ENCODE measurements at places on chromosomes 5 and 9.

DNA sequence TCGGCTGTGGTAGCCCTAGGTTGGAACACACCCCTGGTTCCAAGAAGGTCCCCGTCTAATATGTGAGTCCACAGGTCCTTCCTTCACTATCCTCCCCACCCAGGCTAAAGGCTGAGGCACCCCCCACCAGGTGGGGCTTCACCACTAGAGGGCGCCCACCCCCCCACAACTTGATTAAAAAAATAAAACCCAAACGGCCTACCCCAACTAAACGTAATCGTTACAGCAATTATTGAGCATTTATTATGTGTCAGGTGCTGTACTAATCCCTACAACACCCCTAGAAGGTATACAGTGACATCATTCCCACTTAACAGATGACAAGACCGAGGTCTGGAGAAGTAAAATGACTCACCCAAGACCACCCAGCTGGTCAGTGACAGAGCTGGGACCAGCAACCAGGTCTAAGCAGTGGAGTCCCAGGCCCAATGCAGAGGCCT, 65.0 kb downstream of the FGF18 start:
- DNase-seq, result no peak

DNA sequence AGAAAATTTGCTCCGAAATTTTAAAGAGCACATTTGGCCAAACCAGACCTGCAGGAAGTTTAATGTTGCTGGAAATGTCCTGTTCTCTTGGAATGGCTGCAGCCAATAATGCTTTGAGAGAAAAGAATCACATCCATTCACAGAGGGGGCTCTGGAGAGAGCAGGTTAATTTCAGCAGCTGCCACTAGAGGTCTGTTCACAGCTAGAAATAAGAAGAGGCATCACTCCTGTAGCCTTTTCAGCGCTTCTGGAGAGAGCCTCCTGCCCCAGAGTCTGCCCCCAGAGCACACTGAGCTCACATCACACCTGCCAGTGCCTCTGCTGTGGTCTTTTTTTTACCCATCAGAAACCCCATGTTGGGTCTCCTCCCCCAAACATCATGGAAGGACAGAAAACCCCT, 124.8 kb upstream of the RAD23B start:
- no peak for DNase-seq

DNA sequence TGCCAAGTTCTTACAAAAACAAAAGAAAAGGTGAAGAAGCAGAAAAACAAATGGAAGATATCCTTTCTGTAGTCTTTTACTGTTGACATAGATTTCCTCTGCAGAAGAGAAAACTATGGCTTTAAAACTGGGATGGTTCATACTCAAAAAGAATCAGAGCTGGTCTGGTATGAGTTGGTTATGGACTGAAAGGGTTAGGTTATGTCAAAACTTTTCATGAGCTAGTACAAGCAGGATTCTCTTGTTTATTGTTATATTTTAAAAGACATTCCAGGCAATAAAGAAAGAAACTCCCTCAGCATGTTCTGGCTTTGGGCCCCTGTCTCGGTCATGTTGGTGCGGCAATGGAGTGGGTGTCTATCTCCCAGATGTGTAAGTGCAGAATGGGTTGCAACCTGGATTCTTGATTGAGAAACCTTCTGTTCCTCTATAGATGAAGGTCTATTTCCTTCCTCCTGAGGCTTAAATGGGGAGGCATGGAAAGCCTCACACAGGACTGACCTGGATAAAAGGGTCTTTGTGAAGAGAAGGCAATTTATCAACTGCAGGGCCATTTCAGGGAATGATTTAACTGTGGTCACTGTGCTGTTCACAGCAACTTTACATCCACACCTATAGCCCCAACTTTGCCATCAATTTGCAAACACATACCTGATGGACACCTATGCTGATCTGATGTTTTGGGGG, 209.6 kb upstream of the TNC start:
- DNase-seq, result no peak

DNA sequence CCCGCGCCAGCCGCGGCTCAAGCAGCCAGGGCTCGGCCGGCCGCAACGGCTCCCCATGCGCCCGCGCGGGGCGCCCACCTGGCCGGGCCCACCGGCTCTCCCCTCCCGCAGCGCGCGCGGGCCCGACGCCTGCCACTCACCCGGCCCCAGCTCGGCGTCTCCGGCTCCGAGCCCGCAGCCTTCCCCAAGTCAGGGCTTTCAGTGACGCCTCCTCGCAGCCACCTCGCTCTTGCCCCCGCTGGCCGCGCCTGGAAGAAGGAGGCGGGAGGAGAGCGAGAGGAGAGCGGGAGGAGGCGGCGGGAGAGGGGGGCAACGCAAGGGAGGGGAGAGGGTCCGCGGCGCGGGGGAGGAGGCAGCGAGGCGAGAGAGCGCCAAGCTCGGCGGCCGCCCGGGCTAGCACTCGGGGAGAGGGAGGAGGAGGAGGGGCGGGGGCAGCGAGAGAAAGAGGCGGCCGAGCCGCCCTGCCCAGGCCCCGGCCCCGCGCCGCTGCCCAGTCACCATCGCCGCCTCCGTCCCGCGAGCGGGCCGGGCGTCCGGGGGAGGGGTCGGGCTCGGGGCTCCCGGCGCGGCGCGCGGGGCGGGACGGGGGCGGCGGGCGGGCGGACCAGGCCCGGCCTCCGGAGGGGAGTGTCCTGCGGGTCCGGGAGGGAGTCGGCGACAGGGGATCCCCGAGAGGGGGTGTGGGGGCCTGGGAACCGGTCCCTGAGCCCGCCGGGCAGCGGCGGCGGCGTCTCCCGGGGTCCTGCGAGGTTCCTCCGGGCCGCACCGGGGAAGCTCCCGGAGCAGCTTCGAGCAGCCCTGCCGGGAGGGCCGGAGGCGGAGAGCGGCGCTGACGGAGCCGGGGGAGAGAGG, at the start of gene LHFPL2:
TSS of gene LHFPL2 (minus strand) at position 414 of the 852 bp plus-strand sequence. CDS start 138,559 bp downstream, outside the sequence.
- peak; percentile 59 for DNase-seq

- DNase-seq, result no peak
These were observed 960 bp upstream of the IFNB1 start for GRCh38 chr9:21078702-21079101.

GRCh38 chr5:61919920-61920319, 386.1 kb upstream of the KIF2A start:
- peak; percentile 80 for DNase-seq

DNA sequence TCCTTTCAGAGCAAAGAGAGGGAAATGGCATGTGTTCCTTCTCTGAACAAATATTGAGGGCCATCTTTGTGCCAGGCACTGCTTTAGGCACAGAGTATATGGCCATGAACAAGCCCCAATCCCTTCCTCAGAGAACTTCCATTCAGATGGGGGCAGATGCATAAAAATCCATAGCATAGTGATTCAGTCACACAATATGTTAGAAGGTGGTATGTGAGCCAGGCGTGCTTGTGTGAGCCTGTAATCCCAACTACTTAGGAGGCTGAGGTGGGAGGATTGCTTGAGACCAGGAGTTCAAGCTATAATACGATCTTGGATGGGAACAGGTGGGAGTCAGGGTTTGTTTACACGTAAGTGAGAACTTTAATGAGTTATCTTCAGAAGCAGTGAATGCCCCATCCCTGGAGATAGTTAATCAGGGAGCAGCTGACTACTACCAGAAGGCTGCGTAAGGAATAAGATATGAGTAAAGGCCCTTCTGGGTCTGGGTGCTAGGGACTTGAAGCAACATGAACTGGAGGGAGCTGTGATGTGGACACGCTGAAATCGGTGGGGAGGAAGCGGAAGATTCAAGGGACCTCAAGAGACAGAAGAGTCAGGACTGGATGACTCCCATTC, 27.1 kb downstream of the NANS start:
- DNase-seq, result no peak

- DNase-seq, result no peak
These were observed 159.2 kb upstream of the CCDC152 start for GRCh38 chr5:42597318-42597937.

DNA sequence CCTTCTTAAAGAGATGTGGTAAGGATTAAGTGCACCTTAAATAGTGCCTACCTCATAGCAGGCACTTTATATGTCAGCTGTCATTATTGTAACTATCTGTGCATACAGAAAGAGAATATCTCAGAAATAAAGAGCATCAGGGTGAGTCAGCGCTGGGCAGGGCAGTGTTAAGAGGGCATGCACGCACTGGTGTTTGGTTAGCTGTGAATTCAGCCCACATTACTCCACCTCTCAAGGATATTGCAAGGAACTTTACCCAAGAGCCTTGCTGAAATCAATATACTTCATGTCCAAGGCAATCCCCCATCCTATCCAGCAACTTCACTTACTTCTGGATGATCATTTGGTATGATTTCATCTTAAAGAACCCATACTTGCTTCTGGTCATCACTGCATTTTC, 300.9 kb downstream of the NTRK2 start:
- DNase-seq, result no peak

GRCh38 chr5:77010243-77010642, 20.0 kb upstream of the AGGF1 start:
- no peak for DNase-seq

DNA sequence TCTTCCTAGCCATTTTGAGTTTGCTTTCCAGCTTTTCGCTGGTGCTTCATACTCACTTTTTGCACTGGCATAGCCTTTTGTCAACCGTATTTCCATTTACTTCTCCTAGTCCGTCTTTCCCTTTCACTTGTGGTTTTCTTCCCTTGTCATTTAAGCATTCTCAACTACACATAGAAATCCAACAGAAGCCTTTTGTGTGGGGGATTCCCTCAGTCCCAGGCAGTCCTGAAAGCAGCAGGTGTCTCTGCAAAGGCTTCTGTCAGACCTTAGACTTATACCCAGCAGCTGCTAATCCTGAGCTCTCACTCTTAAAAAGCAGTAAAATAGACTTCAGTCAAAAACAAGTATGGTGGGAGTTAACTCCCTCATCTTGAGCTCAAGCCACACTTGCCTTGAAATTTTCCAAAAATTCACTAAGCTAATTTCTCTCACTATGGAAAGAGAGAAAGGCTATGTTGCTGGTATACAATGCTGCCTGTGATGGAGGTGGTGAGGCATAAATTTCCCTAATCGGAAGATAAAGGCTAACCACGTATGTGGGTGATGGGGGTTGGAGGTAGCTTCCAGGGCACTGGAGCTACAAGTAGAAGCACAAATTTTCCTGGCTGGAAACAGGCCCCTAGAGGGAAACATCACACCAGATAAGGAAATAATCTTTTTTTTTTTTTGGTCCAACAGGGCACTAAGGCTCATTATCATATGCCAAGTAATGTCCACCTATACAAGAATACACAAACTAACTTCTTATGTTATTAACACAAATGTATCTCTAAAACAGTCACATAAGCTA, 34.8 kb upstream of the IFNK start:
- DNase-seq, result no peak

- DNase-seq, result no peak
These were observed 142.4 kb upstream of the GRAMD2B start for GRCh38 chr5:126280846-126281245.

All from NCI-H2029 (cell line).